T-helper 9 cell (primary cell): ENCODE measurements at places on chromosomes 11 and 22.

DNA sequence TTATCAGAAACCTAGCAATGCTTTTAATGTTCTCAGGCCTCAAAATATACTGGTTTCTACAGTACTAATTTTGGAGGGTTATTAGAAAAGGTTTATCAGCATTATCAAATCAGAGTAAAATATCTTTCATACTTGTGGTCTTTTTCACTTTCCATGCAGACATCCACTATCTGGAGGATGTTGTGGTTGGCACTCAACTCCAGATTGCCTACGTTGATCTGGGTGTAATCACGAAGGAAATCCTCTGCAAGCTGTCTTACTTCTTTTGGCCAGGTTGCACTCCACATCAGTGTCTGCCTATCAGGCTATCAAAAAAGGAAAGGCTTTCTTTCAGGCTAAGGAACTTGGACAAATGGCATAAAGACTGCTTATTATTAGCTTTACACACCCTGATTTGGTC, 11.6 kb downstream of the DDX17 start:
- DNase-seq: no peak

- DNase-seq: no peak
Observed at GRCh38 chr11:114499756-114500155, 59.9 kb downstream of the NXPE1 start.

DNA sequence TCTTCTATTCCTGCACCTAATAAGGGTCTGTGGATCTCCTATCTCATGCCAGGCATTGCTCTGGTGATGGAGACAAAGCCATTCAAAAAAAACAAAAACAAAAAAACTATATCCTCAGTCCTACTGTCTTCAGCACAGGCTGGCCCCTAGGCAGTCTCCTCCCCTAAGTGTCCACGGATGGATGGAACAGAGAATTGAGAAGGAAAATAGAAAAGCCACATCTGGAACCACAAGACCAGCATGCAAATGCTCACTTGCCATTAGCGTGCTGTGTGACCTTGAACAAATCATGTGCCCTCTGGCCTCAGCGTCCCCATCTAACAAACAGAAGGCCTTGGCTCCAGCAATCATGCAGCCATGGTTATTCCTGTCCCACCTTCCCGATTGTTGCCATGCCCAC, 32.7 kb upstream of the CD82 start:
- DNase-seq: no peak

DNA sequence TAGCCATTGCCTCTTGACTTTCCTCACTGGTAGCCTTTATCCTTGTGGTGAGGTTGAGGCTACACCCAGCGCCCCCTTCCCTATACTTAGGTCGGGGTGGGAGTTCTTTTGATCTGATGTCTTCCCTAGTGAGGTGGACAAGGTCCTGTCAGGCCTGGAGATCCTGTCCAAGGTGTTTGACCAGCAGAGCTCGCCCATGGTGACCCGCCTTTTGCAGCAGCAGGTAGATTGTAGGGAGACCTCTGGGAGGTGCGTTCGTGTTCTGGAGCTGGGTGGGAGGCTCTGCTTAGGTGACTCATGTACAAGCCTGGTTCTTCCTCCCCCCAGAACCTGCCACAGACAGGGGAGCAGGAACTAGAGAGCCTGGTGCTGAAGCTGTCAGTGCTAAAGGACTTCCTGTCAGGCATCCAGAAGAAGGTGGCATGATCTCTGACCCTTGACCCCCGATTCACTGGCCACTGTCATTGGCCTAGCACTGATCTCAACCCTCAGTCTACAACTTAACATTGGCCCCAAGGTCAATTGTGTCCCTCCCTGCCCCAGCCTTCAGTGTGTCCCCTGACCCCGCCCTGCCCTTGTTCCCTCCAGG, 4.9 kb downstream of the INPPL1 start:
- no peak for DNase-seq

DNA sequence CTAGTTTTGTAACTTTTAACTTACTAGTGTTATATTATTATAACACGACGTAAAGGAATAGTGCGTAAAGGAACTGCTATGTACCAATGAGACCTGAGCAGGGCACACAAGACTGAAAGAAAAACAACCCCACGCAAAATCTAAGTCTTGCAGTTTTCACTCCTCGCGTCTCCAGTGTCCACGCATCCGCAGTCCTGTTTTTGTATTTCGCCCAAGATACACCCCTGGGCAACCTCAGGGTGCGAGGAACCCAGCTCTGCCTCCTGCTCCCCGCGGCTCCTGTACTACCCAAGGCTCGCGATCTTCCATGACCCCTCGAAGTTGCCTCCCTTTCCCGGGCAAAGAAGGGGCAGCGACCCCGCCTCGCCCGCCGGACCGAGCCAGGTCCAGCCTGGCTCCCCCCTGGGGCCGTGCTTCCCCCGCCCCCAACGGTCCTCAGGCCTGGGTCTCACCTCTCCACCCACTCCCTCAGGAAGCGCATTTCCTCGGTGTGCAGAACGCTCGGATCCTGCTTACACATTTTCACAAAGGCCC, 393 bp downstream of the ST13 start:
- no peak for DNase-seq

DNA sequence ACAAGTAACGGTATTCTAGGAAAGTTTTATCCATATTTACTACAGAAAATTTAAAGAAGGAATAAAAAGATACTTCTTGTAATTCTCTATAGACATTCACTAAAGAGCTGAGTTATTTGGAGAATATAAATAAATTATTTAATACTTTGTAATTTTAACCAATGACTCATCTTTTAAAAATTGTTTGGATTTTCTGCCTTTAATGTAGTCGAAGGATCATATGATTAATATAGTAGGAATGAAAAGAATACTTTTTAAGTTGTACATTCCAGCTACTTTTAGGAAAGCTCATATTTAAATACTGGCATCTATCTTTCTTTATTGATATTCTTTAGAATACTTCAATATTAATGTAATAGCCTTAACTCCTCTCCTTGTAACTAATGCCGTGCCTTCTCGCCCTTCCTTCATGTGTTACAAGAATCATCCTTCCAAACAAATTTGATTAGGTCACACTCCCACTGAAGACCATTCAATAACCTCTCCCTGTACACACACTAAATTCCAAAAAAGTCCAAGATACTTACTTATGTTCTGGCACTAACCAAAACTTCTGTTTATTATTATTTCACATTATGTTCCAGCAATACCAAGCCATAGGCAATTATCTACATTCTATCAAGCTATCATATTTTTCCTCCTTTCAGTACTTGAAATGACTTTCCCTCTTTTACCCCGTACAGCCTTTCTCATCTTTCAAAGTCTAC, 501.9 kb downstream of the CNTN5 start:
- no peak for DNase-seq

- DNase-seq: no peak
Observed at GRCh38 chr22:31130873-31131272, 8.1 kb downstream of the INPP5J start.
